ENCODE measurements at places on chromosomes 4 and X. TPM values are rescaled to one million over a fixed set of nuclear protein-coding genes. Genes with fewer than 3 reads are reported as not detected.

The NDST4 gene
- 0.29 TPM for total RNA-seq

The DCX gene
- not detected for total RNA-seq

The ADAMTS3 gene
- 2.3 TPM for total RNA-seq

The ARHGAP36 gene
- not detected for total RNA-seq

The ODAPH gene
- not detected for total RNA-seq

The OTC gene
- not detected for total RNA-seq

The XG gene
- 1.2 TPM for total RNA-seq

The FRMPD3 gene
- not detected for total RNA-seq
